Activated CD4-positive, alpha-beta T cell treated with anti-CD3 and anti-CD28 coated beads, Interleukin-2, amount 50 U/mL, for 24 hours (primary cell): ENCODE measurements at places on chromosomes 13 and 19.

DNA sequence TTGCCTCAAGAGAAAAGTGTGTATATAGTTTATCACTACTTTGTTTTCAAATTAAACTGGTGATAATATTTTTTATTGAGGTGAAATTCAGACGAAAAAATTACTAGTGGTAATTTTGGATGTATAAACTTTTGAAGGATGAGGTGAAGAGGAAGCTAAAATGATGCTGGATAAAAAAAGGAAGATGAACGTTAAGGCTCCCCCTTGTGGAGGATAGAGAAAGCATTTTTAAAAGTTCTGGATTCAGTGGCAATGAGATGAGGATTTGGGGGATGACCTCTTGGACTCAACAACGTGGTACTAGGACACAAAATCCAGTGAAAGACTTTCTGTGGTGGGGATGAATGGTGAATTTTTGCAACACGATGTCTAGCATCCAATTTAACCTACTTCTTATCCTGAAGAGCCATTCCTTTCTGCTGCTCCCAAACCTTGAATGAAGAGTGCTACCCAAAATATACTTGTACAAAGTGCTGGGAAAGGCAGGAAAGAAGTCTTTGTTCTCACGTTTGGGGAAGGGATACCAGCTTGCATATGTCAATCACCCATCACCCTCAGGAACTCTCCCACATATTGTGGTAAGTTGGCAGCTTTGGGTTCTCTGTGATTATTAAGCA, 7.3 kb upstream of the SIGLEC5 start:
- DNase-seq: no peak

GRCh38 chr13:51329606-51330005, 9.9 kb upstream of the SERPINE3 start:
- no peak for DNase-seq

DNA sequence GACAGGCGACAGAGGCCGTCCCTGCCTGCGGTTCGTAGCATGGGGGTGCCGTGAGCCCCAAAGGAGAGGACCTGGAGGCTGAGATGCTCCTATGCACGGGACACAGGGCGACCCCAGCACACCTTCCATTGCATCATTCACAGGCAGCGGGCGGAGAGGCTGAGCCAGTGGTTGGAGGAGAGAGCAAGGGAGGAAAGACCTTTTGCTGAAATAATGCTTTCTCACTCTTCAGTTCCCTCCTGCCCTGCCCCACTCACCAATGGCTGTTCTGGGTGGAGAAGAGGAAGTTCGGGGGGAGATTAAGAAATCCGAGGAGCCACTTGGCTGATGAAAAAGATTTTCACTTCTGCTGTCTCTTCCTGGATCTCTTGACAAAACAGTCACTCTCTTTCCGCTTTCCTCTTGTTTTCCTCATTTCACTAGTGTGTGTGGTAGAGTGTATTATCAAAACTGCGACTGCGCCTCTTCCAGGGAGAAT, at the start of gene NLRP12:
NLRP12 (minus strand) TSS at position 181 of the 478 bp plus-strand sequence; CDS start at position 41, 140 bp downstream.
- no peak for DNase-seq

DNA sequence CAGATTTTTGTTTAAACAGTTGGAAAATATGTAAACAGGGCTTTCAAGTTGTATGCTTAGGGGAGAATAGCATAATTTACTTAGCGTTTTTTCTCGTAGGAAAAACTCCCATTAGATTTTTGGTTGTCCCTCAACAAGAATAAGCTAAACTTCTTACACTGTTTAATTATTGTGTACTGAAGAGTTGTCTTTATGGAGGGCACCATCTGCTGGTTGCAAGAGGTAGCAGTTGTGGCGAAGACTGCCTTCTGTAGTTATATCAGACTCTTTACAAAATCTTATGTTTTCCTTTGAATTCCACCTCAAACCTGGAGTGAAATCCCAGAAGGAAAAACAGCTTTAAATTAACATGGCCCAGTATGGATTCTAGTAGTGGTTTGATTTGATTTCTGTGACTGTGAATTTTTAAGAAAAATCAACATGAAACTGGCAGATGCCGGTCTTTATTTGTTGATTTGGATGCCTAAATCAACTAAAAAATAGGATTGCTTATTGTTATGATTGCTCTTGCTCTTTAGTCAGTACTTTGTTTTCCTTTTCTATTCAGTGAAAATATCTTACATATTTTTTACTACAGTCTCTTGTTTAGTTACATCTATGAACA, 53.4 kb downstream of the PDS5B start:
- DNase-seq: no peak

- DNase-seq: no peak
Observed at GRCh38 chr19:4098493-4098892, 25.4 kb downstream of the MAP2K2 start.
